ENCODE measurements at places on chromosomes 11 and 22.

DNA sequence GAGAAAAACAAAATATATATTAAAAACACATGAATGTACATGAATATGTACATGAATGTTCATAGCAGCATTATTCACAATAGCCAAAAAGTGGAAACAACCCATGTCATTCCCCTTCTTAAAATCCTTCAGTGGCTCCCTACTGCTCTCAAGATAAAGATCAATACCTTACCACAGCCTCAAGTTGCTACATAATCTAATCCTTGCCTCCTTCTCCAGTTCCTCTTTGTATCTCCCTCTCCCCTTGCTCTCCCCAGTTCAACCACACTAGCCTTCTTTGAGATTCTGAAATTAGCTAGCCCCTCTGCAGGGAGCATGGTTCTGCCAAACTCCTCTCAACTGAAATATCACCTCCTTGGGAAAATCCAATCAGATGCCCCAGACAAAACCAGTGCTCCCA, 28.1 kb downstream of the MTMR2 start:
- DNase-seq = no peak

GRCh38 chr11:3184732-3185347, 19.7 kb upstream of the OSBPL5 start:
- DNase-seq = no peak

DNA sequence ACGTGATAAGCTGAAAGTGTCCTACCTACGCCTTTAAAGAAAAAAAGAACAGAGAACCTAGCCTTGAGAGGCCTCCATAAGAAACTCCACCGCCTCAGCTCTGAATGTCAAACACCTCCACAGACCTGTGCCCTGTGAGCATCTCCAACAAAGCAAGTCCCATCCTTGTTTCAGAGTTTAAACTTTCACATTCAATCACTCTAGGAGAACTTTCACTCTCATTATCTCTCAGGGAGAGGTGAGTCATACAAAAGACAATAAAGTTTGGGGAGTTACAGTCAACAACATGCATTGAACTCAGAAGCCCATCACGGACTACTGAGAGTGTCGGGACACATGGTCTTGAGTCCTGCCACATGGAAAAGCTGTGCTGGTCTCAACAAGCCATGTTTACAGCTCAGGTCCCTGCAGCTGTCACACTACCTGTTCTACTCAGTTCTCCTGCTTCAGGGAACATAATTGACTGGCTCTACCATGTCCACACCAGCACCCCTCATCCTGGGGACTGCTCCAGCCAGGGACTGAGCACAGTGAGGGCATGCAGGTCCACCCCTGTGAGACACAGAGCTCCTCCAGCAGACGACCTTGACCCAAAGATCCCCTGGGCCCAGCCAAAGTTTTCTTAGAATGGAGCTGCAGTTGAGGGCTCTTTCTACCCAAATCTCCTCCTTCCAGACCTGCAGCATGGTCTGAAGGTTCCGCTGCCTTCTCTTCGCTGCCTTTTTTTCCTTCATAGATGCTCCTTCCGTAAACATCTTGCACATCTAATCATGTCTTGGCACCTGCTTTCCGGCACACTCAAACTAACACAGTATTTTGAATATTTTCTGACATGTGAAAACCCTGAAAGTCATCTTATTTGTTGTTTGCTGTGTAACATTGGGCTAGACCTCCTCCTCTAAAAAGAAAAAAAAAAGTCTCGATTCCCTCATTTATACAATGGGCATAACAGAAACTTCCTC, 114.9 kb downstream of the ETS1 start:
- no peak for DNase-seq

DNA sequence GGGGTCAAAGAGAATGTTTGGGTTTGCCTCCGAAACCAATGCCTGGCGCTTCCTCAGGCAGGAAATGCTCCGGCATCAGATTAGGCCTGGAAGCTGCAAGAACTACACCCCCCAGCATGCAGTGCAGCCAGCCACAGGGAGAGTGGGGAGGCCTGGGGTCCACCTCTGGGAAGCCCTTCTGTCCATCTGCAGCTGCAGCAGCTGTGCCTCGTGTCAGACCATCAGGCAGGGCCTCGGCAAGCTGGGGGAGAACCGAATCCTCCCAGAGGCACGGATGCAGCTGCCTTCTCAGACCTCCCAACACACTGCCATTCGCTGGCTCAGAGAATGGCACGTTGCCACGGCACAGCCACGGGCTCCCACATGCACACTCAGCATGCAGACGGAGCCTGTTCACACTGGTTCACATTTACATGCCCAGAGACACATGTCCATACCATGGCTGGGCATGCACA, 57.4 kb downstream of the NECTIN1 start:
- DNase-seq = no peak

DNA sequence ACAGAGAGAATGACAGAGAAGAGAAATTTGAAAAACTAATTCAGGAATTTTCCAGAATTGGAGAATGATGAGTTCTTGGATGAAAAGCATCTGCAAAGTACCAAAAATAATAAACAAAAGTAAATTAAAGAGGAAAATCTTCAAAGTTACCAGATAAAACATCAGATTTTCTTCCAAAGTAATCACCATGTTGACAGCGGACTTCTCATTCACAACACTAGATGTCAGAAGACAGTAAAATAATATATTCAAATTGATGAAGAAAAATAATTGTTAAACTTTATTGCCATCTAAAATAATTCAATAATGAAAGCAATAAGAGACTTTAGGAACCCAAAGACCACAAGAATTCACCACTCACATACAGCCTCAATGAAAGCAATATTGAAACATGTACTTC, 355.2 kb downstream of the DYNC2H1 start:
- no peak for DNase-seq

DNA sequence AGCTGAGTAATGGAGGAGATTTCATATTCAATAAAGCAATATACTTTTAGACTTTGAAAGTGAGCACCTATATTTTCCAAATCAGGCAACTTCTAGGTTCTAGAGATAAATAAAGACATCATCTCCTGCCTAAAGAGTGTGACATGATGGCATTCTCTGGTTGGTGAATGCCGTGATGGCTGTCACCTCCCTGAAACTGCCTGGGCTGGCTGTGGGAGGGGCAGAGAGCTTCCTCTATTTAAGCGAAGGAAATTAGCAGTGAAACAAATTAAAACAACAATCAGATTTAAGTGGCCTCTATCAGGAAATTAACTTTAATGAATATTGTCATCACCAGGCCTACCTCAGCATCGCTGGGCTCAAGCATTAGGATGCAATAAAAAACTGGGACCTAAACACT, 113.9 kb downstream of the ARL14EP start:
- DNase-seq = no peak

DNA sequence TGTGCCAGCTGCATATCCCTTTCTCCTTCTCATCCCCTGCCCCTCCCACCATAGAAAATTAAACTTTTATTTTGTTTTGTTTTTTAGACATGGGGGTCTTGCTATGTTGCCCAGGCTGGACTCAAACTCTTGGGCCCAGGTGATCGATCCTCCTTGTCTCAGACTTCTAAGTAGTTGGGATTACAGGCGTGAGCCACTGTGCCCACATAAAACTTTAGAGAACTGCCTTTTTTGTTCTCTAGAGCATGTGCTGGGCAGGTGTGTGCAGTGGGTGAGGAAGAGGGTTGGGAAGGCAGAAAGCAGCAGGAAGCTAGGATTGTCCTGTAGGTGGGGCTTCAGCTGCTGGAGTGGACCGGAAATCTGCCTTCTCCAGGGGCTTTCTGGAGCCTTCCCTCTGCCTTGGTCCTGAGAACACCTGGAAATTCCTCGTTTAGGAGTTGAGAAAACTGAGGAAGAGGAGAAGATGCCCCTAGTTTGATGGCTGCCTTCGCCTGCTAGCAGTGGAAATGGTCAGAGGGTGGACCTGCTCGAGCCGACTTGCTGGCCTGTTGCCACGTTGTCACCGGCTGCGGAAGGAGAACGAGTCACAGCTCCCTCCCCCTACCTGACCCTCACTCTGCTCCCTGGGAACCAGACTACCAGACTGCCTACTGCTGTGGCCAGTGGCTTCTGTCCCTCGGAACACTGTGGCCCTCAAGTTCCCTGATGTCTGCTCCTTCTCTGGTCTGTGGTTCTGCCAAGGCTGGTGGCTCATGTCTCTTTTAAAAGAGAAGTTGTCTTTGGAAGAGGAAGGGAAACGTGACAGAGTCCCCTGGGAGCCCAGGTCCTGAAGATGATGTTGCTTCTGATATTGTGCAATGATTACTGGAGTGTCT, 4.0 kb downstream of the ST14 start:
- DNase-seq = no peak
